RKO (cell line): ENCODE measurements at places on chromosomes 5 and 9.

GRCh38 chr9:22026696-22027095 lies 17.6 kb upstream of the CDKN2B start:
- DNase-seq: no peak

DNA sequence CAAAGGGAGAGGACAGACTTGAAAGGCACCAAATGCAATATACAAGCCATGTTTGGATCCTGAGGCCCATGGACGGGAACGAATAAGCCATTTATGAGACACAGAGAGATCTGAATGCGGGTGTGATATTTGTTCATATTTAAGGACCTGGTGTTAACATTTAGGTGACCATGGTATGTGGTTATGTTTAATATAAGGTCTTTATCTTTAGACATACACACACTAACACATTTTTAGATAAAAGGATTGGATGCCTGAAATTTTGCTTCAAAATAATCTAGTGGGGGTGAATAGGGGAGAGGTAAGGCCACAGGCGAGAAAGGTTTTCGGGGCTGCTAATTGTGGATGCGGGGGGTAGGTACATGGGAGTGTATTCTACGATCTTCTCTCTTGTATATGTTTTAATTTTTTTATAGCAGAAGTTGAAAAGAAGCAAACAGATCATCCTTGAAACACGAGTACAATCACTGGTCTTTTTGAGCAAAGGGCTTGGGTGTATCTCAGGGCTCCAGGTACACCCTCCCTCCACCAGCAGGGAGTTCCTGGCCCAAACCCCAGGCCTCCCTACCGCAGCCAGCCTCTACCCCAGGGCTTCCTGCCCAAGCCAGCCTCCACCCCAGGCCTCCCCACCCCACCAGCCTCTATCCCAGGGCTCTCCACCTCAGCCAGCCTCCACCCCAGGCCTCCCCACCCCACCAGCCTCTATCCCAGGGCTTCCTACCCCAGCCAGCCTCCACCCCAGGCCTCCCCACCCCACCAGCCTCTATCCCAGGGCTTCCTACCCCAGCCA lies 12.2 kb downstream of the AKNA start:
- no peak for DNase-seq

GRCh38 chr9:109319626-109320241 lies 1.1 kb downstream of the EPB41L4B start:
- peak; percentile 55 for DNase-seq

DNA sequence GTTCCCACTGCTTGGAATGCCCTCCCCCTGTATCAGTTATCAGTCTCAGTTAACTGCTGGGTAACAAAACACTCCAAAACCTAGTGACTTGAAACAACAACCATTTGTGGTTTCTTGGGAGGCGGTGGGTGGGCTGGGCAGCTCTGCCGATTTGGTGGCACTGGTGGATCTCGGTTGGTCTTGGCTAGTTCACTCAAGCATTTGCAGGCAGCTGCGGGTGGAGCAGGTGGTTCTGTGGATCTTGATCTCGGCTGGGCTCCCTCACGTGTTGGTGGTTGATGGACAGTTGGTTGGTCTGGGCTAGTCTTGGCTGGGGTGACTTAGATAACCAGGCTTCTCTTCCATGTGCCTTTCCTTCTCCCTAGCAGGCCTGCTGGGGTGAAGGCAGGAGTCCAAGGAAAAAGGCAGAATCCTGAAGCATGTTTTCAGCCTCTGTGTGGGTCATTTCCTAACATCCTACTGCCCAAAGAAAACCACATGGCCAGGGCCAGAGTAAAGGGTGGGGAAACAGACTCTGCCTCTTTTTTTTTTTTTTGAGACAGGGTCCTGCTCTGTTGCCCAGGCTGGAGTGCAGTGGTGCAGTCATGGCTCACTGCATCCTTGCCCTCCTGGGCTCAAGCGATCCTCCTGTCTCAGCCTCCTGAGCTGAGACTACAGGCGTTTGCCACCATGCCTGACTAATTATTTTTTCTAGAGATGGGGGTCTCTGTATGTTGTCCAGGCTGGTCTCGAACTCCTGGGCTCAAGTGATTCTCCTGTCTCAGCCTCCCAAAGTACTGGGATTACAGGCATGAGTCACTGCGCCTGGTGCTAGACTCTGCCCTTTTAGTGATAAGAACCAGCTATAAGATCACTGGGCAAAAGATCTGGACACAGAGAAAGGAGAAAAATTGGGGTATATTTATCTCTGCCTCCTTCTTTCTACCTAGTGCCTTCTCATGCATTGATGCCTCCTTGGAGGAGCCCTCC lies 183.7 kb downstream of the RGS3 start:
- no peak for DNase-seq

GRCh38 chr5:158910782-158911692 lies 188.7 kb downstream of the EBF1 start:
- no peak for DNase-seq

DNA sequence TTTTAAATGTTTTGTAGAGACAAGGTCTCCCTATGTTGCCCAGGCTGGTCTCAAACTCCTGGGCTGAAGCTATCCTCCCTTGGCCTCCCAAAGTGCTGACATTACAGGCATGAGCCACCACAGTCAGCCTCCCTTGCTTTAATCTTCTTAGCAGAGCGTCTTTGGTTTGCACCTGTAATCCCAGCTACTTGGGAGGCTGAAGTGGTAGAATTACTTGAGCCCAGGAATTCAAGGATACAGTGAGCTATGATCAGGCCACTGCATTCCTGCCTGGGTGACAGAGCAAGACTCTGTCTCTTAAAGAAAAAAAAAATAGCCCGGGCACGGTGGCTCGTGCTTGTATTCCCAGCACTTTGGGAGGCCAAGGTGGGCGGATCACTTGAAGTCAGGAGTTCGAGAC lies 27.8 kb downstream of the UBE2D2 start:
- no peak for DNase-seq

GRCh38 chr5:116631147-116631546 lies 56.5 kb upstream of the SEMA6A start:
- no peak for DNase-seq

DNA sequence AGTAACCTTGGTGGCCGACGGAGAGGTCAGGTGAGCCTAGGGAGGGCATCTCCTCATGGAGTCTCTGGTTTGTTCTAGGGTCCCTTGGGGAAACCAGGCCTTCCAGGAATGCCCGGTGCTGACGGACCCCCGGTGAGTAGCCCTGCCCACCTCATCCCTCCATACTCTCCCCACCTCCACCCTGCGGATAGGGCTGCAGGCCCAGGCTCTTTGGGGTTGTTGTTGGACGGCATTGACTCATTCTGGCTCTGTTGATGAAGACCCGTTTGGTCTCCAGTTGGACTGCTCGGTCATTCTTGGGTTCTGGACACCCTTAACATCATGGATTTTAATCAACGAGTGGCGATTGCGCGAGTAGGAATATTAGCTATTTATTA lies 112.3 kb upstream of the FCN2 start:
- no peak for DNase-seq
